Stimulated activated CD4-positive, alpha-beta T cell treated with anti-CD3 and anti-CD28 coated beads, Interleukin-12 subunit alpha, Interleukin-12 subunit beta, amount 100 ng/mL, for 4 hours (primary cell): ENCODE measurements at places on chromosomes 6 and 20.

DNA sequence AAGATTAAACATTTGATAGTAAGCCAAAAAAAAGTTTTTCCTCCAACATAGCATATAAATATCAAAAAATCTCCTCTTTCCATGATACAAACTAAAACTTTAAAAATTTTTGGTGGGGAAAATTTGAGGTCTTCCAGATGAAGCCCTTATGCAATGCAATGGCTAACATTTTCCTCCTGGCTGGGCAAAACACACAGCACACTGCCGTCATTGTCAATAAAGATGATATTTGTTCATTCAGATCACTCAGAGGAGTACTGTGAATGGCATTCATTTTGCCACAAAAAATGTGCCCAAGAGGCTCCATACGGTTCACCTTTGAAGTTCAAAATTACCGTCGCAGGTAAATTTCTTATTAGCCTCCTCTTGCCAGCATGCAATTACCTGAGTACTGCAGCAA, 33.9 kb upstream of the FBXO9 start:
- no peak for DNase-seq

DNA sequence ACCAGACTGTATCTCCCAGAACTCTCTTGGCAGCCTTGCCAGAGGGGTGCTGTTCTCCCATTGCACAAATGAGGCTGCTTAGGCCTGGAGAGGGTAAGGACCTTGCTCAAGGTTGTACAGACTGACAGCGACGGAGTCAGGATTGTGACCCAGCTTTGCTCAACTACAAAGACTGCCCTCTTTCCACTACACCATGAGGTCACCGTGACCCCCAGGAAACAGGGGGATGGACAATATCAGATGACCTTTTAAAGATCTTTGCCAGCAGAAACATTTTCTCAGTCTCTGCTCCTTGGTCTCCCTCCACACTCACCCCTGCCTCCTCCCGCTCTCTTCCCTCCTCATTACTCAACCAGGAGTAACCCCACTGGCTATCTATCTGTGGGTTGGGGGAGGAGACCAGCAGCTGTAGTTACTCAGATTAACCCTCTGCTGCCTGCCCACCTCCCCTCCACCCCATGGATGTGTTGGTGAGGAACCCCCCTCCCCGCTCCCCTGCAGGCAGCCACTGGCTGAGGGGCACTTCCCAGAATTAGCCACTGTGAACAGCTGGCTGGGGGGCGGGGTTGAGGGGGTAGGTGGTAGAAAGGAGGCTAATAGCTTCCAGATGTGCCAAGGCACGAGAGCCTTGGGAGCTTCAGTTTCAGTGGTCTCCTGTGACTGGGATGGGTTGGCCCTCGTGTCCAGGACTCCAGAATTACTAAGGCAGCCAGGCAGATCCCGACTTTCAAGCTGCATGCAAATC, 26.9 kb upstream of the MRPS18A start:
- DNase-seq = no peak

DNA sequence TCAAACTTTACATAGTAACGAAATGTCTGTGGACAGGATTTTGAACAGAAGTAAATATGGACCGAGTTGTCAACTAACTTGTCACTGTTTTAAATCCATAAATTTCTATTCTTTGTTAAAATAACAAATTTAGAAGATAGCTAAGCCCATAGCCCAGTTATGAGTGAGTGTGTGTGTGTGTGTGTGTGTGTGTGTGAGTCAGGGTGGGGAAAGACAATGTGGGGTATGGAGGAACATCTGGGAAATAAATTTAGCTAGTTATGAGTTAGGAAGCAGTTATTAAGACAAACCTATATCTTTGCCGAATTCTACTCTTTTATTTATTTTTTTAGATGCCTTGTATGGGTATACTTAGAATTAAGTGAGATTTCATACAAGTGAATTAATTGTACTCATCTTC, 9.0 kb downstream of the TPBG start:
- no peak for DNase-seq

GRCh38 chr20:13008761-13009681, at the start of gene SPTLC3:
TSS of gene SPTLC3 (plus strand) at chr20:13008972. CDS start at chr20:13009268, 296 bp downstream.
- DNase-seq = no peak

GRCh38 chr6:112781241-112781640, 434.1 kb downstream of the RFPL4B start:
- DNase-seq = no peak

GRCh38 chr6:33716379-33716778, 4.9 kb upstream of the UQCC2 start:
- no peak for DNase-seq

DNA sequence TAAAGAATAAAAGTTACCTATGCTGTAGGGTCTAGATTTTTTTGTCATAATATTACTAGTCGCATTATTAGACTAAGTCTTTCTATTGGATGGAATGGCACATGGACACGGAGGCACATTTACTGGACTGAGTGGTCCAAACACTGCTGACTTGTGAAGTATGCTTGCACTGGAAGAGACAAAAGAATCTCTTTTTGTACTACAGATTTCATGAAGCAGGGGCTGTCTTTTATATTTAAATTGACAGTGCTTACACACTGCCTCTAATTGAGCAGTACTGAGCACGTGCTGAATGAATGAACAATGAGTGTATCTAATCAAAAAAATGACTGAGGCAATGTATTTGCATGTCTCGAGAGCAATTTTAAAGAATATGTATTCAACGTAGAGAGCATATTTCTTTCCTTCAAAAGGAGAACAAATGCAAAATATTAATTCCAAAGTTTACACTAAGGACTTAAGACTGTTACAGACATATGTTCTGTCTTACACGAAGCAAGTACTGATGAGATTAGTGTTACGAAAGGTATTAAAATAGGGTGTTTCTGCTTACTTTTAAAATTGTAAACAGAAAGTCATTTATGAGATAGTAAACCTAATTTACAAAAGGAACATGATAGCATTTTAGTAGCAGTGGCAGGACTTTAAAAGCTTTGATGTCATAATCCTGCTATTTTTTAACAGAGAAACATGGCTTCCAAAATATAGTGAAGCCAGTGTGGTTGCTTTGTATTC, 8.3 kb downstream of the ELOVL2 start:
- DNase-seq = no peak

- no peak for DNase-seq
Measured at GRCh38 chr20:58322083-58322482, 12.6 kb downstream of the RAB22A start.

DNA sequence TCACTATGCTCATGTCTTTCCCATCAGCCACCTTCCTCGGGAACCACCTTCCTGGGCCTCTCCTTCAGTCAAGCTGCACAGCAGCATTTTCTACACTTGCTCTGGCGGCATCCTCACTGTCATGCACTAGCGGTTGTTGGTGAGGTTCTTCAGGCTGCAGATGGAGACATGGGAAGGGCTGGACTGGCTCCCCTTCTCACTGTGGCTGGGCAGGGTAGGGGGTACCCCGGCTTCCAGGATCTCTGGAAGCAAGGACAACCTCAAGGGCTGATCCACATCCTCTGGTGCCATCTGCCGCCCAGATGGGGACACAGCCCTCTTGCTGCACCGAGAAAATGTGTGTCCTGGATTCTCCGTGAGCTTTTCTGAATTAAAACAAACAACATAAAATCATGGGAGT, 180.1 kb upstream of the RNF24 start:
- no peak for DNase-seq

DNA sequence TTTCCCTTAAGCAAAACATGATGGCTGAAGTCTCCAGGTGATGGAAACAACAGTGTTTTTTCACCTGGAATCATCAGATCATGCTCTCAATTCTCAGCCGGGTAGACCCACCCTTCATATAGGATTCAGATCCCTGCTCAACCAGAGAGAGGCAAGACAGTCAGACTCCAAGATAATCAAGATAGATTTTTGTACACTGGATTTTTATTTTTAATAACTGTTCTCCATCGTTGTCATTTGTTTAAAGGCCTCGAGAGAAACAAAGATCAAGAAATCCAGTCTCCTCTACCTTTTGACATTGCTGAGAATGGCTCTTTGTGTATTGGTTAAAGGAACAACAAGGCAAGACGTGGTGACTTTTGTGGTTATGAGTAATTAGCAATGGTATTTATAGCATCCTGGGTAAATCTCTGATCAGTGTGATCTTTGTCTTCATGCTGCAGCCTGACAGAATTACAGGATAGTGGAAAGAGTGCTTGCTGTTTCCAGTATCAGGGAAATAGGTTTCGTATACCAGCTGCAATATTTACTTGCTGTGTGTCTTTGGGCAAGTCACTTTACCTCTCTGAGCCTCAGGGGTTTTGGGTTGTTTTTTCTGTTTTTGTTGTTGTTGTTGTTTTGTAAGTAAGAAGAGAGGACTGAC, 29.9 kb downstream of the ID4 start:
- no peak for DNase-seq

DNA sequence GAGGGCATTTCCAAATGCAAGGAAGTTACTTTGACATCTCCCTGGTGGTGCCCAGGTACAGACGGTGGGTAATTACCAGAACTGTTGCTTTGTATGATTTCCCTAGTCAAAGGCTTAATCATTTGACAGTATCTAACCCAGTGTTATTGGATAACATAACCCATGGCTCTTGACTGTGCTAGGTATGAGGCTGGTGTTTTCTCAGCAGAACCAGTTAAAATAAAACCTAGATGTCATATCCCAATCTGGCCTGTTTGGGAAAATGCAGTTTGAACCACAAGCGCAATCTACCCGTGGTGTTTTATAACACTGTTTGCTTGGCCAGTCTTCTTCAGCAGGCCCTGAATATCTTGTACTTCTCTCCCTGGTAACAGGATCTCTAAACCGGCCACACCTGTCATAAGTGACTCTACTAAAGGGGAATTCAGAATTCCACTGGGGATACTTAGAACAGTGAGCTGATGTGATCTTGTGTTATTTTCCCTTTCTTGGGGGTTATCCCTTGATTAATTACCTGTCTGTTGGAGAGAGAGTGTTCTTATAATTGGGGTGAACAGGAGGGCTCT, 32.8 kb downstream of the PPP1R14C start:
- DNase-seq = no peak

DNA sequence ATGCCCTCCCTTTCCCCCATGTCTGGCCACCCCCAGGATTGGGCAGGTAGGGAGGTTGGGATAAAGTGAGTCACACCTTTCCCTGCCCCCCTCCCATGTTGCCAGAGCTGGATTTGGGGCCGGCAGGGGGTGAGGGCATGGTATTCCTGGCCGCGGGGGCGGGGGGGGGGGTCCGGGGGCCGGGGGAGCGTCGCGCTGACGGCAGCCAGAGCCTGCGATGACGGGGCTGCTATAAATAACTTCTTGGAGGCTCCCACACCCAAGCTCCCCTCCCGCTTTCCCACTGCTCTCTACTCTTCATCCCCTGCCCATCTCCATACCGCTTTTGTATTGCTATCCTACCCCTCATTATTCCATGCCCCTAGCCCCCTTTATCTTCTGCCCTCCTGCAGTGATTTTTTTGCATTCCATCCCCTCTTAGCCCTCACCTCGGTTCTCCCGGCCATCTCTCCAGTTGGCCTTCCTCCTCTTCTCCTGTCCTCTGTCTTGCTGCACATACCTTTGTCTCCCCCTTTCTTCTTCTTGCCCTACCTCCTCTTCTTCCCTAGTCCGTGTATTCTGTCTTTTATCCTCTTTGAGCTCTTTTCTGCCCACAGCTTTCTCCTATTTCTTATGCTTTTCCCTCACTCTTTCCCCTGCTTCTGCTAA, 13.8 kb downstream of the SYNGAP1 start:
- no peak for DNase-seq

- DNase-seq = no peak
Measured at GRCh38 chr6:161232010-161232409, 41.9 kb downstream of the AGPAT4 start.

GRCh38 chr6:131999545-132000146, 48.5 kb upstream of the CCN2 start:
- DNase-seq = no peak

DNA sequence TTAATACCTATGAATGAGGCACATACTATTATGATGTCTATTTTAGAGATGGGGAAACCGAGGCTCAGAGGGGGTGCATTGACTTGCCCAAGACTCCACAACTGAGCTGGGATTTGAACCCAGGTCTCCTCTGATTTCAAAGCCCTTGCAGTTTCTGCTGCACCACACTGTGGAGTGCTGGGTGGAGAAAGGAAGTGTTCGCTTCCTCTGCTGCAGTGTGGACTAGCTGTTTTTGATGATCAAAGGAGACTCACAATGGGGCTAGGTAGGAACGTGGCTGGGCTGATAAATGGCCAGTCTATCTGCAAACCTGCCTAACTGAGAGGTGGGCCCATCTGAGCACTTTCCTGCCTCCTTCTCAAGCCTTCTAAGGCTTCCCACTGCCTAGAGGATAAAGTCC, 87.2 kb downstream of the CD40 start:
- no peak for DNase-seq

DNA sequence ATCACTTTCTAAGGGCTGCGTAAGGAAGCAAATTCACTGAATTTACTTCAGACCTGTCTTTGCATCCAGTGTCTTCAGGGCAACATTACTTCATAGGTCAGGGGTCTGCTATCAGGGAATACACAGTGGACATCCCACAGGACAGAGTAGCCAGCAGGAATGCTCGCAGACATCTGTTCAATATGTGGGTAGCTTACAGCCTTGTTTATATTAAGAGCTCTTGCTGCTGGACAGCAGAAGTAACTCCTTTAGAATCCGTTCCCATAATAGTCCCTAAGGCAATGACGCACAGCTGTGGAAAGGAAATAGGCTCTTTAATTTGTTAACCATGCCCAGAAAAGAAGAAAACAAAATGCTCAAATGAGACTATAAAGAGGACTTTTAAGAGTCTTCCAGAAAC, 198.7 kb downstream of the MOXD1 start:
- DNase-seq = no peak

DNA sequence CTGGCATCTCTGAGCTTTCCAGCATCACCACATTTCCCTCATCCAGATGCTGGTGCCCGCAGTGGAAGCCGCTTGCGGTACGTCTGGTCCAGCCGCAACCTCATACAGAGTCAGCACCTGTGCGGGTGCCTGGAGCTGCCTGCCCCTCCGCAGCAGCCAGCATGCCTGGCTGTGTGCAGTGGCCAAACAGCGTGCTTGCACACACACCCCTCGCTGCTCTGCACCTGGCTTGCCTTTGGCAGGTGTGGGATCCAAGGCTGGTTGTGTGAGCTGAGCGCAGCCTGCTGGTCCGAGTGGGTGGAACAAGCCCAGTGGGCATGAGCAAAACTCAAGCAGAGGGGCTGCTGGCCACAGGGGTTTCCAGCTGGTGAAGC, 3.1 kb upstream of the HINT3 start:
- no peak for DNase-seq

GRCh38 chr20:58251979-58252591, 23.6 kb upstream of the ANKRD60 start:
- no peak for DNase-seq

DNA sequence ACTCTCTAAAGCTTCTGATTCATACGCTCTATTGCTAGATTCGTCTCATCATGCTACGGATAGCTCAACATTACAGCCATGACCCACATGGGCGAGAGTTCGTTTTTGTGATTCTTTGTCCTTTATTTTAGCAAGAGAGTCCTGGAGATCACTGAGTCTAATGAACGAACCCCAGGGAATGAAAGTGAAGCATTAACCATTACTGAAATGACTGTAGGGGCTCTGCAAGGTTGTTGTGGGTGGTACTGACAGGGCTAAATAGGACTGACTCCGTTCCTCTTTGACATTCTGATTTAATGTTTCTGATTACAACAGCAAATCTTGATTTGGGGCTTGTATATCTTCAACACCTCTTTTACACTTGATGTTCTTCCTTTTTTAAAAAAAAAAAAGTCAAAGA, 13.7 kb upstream of the RTF2 start:
- no peak for DNase-seq
